Large intestine (tissue), 12 donors: ENCODE measurements at places on chromosomes 5 and 9. TPM values are rescaled to one million over a fixed set of nuclear protein-coding genes. Genes with fewer than 3 reads are reported as not detected.

DNA sequence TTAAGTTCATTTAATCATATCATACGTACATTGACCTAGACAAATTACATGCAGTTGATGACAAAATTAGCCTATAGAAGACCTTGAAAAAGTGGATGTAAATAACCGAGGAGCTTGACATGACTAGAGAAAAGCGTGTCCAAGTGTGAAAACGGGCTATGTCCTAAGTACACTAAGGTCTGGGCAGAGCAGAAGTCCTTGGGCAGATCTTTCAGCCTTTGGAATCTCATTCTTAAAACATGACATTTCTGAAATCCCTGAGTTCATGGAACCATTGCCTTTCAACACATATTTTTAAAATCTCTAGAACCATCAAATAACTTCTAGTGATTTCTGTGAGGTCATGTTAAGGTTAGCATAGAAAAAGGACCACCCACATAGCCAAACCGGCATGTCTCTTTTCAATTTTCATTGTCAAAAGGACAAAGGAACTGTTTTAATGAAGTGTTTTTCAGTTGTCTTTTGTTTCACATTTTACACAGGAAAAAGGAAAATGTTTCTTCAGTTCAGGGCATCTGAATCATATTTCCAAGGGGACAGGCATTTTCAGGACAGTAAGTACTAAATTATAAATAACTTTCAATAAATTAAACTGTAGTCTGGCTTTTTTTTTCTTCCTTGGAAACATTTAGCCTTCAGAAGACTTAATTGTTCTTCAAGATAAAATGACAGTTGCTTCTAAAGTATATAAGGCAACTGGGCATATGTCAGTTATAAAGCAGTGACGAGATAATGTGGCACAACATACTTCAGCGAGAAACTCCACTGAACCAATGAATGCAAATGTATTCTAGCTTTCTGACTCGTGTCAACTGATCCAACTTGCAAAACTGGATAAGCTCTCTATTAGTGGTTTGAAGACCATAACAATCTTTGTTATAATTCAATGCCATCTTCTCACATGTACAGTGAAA, 416.8 kb downstream of the NFIB start:
- DNase-seq = no peak

Gene SLC23A1
- polyA plus RNA-seq = 49.8 TPM

GRCh38 chr5:132234684-132235062, 7.0 kb upstream of the P4HA2 start:
- no peak for DNase-seq

Gene FIBCD1
- 1.5 TPM for polyA plus RNA-seq

GRCh38 chr9:114177423-114178064, 22.2 kb downstream of the COL27A1 start:
- DNase-seq = no peak

- DNase-seq = no peak
Measured at GRCh38 chr5:82813861-82814260, 263.3 kb downstream of the TMEM167A start.

- DNase-seq = no peak
Measured at GRCh38 chr9:135711391-135711790, 9.4 kb downstream of the KCNT1 start.

GRCh38 chr9:126584611-126585010, 29.1 kb upstream of the LMX1B start:
- no peak for DNase-seq

- DNase-seq = no peak
Measured at GRCh38 chr9:85737671-85738070, 4.1 kb downstream of the AGTPBP1 start.

DNA sequence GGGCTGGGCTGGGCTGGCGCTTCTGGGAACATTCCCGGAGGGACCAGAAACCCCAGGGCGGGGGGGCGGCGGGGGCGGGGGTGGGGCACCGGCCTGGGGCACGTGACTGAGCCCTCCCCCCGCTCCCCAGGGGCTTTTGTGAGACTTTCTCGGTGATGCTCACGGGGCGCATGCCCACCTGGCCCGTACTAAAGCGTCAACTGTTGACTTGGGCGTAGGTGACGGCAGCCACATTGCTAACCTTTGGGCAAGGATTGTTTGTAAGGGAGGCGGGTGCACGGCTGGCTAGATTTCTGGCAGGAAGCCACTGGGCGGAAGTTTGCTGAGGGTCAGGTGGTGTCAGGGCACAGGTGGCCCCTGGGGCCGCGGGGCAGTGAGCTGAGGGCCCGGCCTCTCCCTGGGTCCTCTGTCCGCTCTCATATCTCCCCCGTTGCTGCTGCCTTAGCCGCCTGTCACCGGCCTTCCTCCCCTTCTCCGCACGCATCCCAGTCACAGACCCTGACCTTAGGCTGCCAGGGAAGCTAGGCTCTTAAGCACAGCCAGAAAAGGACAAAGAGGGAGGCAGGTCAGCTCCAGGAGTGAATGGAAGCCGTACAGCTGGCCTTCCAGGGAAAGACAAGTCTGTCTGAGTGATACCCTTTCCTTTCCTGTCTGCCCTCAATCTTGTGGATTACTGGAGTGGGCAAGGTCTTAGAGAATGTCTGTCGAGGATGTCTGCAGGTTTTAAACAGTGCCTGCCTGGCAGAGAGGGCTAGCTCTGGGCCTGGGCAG, 812 bp downstream of the CACFD1 start:
- DNase-seq = peak; percentile 93

Gene CER1
- polyA plus RNA-seq = 0.06 TPM

DNA sequence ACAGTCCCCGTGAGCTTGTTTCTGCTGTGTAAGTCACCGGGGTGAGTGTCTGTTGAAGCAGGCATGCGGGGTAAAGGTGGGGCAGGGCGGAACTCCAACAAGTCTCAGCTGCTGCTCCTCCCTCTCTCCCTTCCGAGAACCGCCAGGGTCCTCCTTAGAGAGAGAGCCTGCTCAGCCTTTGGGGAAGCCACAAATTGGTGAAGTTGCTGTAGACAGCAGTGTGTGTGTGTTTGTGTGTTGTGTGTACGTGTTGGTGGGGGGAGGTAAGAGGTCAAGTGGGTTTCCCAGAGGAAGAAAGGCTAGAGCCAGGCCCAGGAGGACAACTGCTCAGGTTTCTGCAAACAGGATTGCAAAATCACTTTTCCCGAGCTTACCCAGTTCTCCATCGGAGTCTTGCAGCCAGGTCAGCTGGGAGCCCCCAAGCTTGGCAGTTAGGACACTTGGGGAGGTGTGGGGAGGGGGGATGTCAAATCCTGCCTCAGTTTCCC, 38.9 kb upstream of the DAB2IP start:
- peak; percentile 66 for DNase-seq

- no peak for DNase-seq
Measured at GRCh38 chr9:131912069-131912468, 167.6 kb downstream of the MED27 start.

DNA sequence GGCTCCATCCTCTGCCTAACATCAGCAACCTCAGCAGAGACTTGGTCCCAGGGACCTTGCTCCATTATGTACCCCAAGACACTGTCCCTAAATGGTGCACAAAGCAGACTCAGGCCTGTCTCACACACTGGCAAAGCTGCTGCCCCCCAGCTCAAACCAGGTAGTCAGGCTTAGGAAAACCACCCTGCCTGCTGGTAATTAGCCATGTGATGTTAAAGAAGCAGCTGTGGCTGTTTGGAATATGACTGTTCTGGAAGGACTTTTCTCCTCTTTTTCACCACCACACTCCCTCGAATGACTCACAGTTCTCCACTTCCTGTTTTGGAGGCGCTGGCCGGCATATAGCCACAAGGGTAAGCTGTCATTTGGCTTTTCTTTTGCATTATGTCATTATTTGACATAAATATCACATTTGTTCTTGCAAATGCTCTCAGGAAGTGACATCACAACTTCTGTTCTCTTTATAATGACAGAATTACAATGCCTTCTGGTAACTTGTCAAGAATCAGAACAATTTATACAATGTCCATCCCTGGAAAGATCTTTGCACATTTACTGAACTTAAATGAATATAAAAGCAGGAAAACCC, 113.9 kb downstream of the SUSD1 start:
- DNase-seq = peak; percentile 80

GRCh38 chr5:50697739-50698138, 31.3 kb downstream of the PARP8 start:
- DNase-seq = no peak

DNA sequence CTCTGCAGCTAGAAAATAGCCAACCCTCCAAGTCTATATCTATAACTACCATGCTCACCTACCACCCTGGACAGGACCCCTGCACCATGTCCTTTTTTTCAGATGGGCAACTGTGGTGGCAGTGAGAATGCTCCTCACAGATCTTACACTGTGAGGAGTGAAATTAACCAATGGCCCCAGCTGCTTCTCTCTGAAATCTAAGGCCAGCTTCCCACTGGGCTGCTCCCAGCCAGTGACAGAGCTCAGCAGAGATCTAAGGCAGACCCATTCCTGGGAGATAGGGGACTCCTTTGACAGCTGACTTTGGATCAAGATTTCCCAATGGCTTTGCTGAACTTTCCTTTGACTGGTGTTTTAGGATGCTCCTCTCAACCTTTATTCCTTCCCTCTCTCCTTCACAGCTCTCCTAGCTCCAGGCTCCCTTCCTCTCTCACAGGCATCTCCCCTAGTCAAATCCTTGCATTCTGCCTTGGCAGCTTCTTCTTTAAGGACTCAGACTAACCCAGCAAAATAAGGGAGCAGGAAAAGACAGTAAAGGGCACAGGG, 1.6 kb upstream of the ARAP3 start:
- DNase-seq = no peak

DNA sequence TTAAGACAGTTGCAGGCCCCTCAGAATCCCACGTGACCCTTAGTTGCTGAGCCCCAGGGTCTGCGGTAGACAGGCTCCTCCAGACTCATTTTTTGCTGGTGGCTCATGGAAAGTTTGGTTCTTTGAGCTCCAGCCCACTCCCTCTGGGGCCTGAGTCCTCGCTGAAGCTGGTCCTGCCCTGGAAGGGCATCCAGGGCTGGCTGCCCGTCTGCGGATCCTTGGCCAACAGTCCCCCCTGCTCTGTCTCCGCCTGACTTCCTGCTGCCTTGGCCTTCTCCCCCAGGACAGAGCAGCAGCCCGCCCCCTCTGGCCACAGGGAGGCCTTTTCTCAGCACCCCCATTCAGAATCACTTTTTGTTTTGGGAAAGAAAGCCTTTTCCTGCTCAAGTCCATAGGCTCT, 24.4 kb downstream of the SLC6A7 start:
- DNase-seq = no peak

Gene HAPLN1
- polyA plus RNA-seq = 5.0 TPM

GRCh38 chr9:135297456-135298075, 182.0 kb upstream of the PPP1R26 start:
- DNase-seq = no peak

Gene TARS1
- polyA plus RNA-seq = 75.9 TPM

- DNase-seq = no peak
Measured at GRCh38 chr5:51208296-51208695, 175.0 kb upstream of the ISL1 start.

GRCh38 chr5:126755593-126755992, 21.3 kb upstream of the LMNB1 start:
- no peak for DNase-seq

DNA sequence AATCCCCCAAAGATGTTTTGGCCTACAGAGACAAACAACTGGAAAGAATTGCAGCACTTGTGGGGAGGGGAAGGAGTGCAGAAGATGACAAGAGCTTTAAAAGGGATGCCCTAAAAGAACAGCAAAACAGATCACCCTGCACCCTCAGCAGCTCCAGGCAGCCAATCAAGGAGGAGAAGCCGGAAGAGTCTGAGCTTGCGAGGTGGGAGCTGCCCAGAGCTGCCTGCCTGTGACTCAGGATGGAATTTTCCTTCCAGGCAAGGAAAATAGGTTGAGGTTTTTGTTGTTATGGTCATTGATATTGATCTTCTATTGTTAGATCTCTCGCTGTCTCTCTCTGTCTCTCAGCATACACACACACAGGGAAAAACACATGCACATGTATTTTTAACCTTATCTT, 70.3 kb upstream of the MAP1B start:
- no peak for DNase-seq

DNA sequence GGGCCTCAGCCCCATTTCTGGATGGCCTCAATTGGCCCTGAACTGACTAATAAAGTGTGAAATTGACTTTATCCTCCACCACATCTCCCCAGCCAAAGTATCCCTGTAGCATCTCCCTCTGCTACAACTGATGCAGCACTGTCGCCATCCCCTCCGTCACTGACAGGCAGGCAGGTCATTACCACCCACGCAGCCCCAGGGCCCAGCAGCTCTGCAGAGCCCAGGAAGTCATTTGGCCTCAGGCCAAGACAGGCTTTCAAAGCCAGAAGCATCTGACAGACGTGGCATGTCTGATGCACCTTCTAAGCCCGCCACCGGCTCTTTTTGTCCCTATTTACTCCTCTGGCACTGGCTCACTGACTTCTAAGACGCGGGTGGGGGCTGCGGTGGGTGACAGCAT, 65.3 kb downstream of the ARHGEF37 start:
- DNase-seq = no peak

DNA sequence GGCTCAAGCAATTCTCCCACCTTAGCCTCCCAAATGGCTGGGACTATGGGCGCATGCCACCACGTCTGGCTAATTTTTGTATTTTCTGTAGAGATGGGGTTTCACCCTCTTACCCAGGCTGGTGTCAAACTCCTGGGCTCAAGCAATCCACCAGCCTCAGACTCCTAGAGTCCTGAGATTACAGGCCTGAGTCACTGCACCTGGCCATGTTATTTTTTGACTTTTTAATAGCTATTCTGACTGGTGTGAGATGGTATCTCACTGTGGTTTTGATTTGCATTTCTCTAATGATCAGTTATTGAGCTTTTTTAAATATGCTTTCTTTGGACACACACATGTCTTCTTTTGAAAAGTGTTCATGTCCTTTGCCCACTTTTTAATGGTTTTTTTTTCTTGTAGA, 38.2 kb downstream of the FBXW2 start:
- no peak for DNase-seq

DNA sequence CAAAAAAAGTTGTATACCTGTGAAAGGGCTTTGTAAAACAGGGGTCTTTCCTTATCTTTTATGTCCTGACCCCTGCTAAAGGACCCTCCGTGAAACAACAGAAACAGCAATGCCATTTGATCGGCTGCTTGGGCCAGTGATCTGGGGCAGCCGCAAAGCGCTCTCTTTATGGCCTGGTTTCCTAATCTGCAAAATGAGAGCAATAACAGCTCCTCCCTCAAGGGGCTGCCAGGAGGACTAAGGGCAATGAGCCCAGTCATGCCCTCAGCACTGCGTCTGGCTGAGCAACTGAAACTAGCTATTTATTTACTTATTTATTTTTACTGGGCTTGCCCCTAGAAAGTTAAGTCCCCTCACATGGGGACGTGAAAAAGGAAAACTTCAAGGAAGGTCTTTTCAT, 18.3 kb downstream of the CMBL start:
- peak; percentile 62 for DNase-seq

- DNase-seq = no peak
Measured at GRCh38 chr9:133684121-133684935, 48.2 kb downstream of the DBH start.

Gene GABRG2
- 2.1 TPM for polyA plus RNA-seq
